ENCODE measurements at places on chromosomes 7 and 10.

DNA sequence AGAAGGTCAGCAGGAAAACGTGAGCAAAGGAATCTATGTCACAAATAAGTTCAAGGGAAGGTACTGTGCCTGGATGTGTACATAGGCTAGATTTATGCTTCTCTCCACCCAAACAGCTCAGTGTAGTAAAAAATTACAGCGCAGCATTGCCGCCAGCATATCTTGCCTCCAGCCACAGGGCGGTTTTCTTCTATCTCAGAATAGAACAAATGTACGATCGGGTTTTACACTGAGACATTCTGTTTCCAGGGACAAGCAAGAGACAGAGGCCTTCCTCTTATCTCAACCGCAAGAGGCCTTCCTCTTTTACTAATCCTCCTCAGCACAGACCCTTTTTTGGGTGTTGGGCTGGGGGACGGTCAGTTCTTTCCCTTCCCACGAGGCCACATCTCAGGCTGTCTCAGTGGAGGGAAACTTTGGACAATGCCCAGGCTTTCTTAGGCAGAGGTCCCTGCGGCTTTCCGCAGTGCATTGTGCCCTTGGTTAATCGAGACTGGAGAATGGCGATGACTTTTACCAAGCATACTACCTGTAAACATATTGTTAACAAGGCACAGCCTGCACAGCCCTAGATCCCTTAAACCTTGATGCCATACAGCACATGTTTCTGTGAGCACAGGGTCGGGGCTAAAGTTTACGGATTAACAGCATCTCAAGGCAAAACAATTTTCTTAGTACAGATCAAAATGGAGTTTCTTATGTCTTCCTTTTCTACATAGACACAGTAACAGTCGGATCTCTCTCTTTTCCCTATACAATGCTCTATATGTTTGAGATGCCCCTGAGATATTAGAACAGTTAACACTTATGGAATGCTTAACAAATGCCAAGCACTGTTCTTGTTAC is 11.6 kb upstream of the ABHD11 start:
- DNase-seq = no peak

- DNase-seq = no peak
These were observed 55.7 kb upstream of the RELN start for GRCh38 chr7:104045183-104045582.

- DNase-seq = no peak
These were observed 132.4 kb downstream of the KIAA1217 start for GRCh38 chr10:24341371-24341770.

GRCh38 chr7:12494687-12495024 is 75.9 kb upstream of the SCIN start:
- DNase-seq = no peak

GRCh38 chr7:158327571-158328180 is 259.9 kb downstream of the PTPRN2 start:
- no peak for DNase-seq

GRCh38 chr10:3747984-3748383 is 37.0 kb downstream of the KLF6 start:
- no peak for DNase-seq

All from stimulated activated CD4-positive, alpha-beta T cell treated with anti-CD3 and anti-CD28 coated beads, Interleukin-4, amount 100 ng/mL, for 4 hours (primary cell).